ENCODE measurements at places on chromosomes 13 and 19.

- DNase-seq, result no peak
These were observed 7.1 kb upstream of the WTIP start for GRCh38 chr19:34474233-34474989.

DNA sequence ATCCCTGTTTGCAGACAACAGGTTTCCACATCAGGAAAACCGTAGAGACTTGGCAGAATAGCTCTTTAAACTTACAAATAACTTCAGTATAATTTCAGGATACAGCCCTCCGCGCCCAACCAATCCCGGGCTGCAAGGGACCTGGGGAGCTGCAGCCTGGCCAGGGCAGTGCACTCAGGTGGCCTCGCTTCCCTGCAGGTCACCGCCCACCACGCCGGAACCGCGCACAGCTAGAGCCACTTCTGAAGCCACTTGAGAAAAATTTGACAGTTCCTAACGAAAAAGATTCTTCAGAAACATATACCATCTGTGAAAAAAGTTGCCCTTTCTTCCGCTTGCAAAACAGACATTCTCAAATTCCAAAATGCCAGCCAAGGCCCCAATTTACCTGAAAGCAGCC is 11.1 kb downstream of the ZNF91 start:
- DNase-seq, result no peak

DNA sequence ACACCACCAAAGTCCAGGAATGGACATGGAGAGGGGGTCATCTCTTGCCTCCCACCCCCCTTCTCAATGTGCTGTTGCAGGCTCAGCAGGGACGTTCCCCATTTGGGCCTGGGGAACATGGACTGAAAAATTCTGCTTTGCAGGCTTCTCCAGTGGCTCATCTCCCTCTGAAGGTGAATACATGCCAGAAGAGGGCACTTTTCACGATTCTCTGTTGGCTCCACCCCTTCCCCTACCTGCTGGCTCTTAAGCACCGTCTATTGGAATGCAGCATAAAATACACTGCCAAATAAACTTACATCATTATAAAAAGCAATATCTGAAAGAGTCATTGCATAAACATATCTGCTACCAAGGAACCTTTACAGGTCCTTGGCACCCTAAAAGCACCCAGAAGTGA is 35.7 kb downstream of the NHLRC3 start:
- DNase-seq, result no peak

DNA sequence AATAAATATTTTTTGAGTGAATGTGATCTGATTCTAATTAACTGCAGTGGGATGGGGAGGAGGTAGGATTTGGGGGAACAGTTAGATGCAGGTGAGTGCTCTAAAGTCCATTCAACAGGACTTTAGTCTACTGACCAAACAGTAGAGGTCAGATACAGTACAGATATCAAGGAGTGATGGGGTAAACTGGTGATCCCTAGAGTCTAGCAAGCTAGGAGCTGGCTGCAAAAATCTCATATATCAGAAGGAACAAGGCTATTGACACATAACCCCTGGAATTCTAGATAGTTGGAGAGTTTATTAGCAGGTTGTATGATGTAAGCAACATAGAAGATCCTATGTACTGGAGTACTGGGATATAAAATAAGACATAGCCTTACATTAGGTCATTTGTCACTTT is 131.6 kb downstream of the HS6ST3 start:
- no peak for DNase-seq

DNA sequence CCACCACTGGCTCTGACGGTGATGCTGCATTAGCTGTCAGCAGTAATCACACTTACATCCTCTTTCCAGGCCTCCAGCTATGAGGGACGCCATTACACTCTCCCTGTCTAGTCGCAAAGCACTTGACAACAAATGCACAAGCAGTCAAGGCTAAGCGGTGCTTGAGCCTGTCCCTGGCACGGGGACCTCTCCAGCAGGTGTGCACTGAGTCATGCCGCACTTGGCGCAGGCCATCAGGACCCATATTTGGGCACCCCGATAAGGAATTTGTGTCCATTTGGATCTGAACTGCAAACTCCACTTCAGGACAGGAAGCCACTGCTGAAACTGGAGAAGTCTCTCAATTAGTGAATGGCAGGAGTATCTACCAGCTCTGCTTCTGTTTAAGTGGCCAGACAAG is 301.9 kb upstream of the OBI1 start:
- DNase-seq, result no peak

DNA sequence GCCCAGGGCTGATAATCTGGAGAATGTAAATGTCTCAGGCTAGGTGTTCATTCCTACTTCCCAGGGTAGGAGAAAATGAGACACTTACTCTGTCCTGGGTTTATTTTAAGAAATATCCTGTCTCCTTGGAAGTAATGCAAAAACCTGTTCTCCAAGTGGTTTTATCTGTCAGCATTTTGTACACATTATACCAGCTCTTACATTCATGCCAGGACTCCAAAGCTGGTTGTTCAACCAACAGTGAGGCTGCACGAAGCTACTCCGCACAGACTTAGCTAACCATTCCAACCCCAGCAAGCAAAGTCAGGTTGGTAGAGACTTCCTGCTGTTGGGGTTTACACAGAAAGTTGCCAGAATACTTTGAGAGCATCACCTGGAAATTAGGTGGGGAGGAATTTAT is 55.6 kb downstream of the SLC7A1 start:
- no peak for DNase-seq

GRCh38 chr19:46350029-46350757 is 3.3 kb downstream of the PPP5C start:
- DNase-seq, result no peak

GRCh38 chr13:73421310-73421912 is 362.6 kb downstream of the KLF5 start:
- DNase-seq, result no peak

DNA sequence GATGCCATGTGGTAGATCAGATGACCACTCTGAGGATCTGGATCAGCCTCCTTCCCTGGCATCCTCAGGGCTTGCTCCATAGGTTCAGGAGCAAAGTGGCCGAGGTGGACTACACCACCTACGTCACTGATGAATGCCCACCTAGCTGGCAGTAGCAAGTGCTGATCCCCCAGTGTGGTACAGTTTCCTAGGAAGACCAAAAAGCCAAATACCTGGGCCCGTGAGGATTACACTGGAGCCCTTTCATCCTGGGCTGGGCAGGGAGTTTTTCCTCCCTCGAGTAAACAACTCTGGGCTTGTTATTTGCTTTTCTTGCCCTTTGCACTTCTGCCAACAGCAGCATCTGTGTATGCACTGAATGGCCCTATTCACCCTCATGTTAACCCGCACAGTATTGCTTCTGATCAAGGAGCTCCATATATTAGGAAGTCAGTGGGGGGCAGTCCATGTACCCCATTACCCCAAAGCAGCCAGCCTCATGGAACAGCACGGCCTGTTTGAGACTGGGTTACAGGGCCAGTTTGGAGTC is 3.3 kb upstream of the MYADM start:
- DNase-seq, result no peak

DNA sequence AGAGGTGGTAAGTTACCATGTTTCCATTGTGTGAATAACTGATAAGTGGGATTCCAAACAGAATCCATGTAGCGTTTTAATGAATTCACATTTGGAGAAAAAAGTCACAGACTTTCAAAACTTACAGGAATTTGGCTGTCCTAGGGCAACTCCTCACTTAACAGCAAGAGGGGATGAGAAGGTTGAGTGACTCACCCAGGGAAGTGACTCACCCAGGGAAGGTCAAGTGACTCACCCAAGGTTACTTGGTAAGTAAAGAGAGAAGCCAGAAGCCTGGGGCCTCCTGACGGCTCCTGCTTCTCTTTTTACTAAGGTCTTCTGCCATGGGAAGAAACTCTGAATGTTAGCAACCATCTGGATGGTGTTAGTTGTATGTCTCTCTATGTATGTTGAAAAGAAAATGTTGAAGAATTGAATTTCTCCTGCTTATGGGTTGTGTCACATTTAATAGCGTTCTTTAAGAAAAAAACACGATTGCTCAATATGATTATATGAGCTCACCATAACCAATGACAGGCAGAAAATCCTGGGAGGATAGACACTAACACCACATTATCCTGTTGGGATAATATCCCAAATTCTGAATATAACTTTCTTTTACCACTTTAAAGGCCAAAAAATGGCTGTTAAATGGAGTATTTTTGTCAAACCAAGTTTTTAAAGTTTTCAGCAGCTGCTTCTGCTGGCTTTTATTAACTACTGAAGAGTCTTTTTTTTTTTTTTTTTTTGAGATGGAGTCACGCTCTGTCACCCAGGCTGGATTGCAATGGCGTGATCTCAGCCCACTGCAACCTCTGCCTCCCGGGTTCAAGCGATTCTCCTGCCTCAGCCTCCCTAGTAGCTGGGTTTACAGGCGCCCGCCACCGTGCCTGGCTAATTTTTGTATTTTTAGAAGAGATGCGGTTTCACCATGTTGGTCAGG is 195.6 kb downstream of the GGACT start:
- DNase-seq, result peak; percentile 47

- DNase-seq, result no peak
These were observed 50.8 kb downstream of the EFNB2 start for GRCh38 chr13:106484537-106485193.

DNA sequence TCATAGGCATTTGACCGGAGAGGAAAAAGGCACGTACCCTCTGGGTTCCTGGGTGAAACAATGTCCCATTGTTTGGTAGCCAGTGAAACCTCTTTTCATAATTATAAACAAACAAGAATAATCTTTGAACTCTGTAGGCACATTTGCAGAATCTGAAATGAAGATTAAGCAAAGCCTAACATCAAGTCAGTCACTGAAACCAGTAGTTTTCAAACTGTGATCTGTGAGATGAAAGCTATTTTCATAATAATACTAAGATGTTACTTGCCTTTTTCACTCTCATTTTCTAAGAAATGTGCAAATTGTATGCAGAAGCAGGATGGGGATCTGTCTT is 105.4 kb downstream of the WDFY2 start:
- DNase-seq, result no peak

- no peak for DNase-seq
These were observed 57.1 kb upstream of the MCF2L start for GRCh38 chr13:112911883-112912282.

GRCh38 chr19:45424191-45425058 is 708 bp upstream of the ERCC1 start:
- DNase-seq, result peak; percentile 64

DNA sequence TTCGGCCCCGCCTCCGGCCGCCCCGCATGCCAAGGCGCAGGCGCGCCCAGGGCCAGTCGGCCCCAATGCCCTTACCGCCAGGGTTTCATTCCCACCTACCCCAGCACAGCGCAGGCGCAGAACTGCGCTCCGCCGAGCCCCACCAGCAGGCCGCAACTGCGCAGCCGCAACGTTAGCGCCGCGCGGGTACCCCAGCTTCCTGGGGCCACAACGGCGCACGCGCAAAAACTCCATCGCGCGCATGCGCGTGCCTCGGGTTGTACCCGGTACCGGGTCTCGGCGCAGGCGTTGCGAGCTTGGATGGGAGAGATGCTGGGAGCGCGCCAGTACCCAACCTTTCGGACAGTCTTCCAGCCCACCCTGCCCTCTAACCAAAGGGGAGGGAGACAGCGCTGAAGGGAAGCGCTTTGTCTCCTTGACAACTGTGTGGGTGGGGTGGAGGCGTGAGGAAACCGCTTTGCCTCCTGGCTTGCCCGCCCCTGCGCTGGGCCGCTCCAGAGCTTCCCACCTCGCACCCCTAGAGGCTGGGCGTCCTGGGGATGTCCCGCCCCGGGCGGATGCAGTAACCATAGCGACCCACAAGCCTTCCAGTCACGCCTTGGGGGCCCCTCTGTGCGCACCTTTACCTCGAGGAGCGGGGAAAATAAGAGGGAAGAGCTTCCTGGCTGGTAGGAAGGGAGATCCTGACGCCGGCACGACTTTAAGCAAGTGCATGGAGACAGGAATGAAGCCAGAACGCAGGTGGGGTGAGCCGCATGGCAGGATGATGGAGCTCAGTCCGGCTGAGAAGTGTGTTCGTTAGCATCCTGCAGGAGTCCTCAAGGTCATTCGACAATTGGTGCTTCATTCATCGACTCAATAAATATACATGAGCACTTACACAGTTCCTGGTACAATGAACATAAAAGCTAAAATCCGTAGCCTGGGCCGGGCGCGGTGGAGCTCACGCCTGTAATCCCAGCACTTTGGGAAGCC is 525 bp upstream of the MYPOP start:
- DNase-seq, result peak; percentile 100

- no peak for DNase-seq
These were observed 15.5 kb downstream of the PGLS start for GRCh38 chr19:17526922-17527321.

DNA sequence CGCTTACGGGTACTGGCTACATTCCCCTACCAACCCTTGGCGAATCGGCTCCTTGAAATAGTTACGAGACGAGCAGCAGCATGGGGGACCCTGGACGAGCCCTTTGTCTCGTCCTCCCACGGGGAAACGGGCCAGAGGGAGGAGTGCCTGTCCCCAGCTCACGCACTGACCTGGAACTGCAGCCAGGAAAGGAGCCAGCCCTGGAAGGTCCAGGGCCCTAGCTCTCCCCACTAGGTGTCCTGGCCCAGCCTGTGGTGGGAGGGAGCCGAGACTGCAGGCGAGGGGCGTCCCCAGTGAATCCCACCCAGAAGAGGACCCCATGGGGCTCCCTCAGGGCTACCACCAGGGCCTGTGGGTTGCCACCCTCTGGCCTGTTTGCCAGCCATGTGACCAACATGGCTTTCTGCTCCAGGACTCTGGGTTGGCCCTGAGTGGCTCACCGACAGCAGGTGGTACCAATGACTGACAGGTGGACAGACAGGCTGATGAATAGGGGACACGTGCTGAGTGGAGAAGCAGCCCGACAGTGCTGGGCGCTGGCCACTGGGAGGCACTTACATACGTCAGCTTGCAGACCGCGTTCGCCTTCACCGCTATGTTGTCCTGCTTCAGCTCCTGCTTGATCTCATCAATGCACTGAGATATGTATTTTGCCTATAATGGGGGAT is 13.2 kb downstream of the AP3D1 start:
- DNase-seq, result no peak

- DNase-seq, result no peak
These were observed 71.3 kb downstream of the CEBPG start for GRCh38 chr19:33444562-33445441.

- no peak for DNase-seq
These were observed 486 bp upstream of the SPINT2 start for GRCh38 chr19:38263689-38264485.

DNA sequence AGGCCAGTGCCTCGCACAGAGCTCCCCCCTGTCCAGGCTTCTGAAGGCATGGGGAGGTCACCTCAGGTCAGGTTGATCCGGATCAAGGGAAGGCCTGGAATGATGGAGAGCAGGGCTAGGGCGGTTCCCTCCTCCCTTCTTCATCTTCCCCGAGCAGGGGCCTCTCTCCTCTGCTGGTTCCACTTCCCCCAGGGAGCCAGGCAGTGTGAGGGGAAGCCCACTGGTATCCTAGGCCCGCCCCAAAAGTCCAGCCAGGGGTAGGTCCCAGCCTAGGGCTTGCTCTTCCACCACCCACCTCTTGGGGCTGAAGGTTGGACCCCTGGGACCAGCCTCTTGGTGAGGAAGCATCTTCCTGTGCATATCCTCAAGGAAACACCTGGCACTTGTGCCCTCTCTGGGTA is 16.4 kb upstream of the PRR19 start:
- no peak for DNase-seq

GRCh38 chr19:2983351-2984214 is 6.2 kb downstream of the TLE6 start:
- DNase-seq, result peak; percentile 79

- no peak for DNase-seq
These were observed 11.8 kb downstream of the PTPRH start for GRCh38 chr19:55197528-55197927.

Measured in right forelimb (tissue), 1 donor.